ENCODE measurements at places on chromosomes 3 and 15.

GRCh38 chr3:13325892-13326443 lies 94.2 kb downstream of the NUP210 start:
- DNase-seq: no peak

- DNase-seq: no peak
Observed at GRCh38 chr3:30199096-30199759, 407.2 kb upstream of the TGFBR2 start.

GRCh38 chr3:43921056-43921648 lies 230.4 kb downstream of the ABHD5 start:
- no peak for DNase-seq

DNA sequence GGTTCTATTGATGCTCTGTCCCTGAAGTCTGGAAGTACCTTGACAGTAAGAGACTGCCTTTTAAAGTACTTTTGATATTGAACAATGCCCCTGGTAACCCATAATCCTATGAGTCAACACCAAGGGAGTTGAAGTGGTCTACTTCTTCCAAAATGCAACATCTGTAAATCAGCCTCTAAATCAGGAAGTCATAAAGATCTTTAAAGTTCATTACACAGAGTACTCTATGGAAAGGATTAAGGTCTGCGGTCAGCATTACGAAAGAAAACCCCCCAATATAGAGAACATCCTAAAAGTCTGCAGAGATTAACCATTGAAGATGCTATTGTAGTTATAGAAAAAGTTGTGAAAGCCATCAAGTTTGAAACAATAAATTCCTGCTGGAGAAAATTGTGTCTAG lies 52.7 kb upstream of the CMC1 start:
- no peak for DNase-seq

- DNase-seq: no peak
Observed at GRCh38 chr3:116809208-116809607, 99.6 kb downstream of the TUSC7 start.

DNA sequence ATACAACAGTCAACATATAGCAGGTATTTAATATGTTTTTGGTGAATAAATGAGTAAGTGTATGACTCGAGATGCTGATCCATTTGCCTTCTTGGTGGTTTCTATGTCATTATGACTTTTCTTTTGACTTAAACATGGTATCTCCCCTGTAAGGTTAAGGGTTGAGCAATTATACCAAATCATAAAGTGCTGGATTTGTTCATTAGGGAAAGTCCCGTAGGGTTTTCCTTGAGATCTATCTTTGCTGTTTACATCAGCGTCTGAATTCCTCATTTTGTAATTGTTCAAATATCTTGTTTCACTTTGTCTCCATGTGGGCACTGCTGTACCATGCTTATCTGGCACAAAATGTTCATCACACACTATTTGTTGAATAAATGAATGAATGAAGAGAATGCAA lies 562.6 kb downstream of the EDEM1 start:
- DNase-seq: no peak

GRCh38 chr3:65342084-65342683 lies 654.4 kb upstream of the ADAMTS9 start:
- DNase-seq: no peak

- no peak for DNase-seq
Observed at GRCh38 chr3:11535243-11535960, 108.3 kb downstream of the VGLL4 start.

DNA sequence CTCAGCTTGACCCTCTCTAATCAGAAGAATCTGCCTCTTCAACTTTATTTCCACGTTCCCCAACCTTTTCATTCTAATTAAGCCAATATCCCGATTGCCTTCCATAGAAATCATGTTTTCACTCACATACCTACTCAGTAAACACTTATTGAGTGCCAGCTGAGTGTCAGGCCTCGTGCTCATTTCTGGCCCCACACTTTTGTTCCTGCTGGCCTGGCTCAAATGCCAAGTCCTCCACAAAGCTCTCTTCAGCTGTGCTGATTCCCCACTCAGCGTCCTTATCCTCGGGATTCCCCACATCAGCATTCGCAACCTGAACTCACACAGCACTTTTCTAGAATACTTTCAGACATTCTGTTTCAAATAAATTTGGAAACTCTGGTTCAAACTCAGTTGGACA lies 68.9 kb downstream of the THBS1 start:
- DNase-seq: no peak

- DNase-seq: no peak
Observed at GRCh38 chr15:94253742-94254141, 22.4 kb downstream of the MCTP2 start.

GRCh38 chr3:156676768-156677479 lies 2.5 kb downstream of the TIPARP start:
- no peak for DNase-seq

DNA sequence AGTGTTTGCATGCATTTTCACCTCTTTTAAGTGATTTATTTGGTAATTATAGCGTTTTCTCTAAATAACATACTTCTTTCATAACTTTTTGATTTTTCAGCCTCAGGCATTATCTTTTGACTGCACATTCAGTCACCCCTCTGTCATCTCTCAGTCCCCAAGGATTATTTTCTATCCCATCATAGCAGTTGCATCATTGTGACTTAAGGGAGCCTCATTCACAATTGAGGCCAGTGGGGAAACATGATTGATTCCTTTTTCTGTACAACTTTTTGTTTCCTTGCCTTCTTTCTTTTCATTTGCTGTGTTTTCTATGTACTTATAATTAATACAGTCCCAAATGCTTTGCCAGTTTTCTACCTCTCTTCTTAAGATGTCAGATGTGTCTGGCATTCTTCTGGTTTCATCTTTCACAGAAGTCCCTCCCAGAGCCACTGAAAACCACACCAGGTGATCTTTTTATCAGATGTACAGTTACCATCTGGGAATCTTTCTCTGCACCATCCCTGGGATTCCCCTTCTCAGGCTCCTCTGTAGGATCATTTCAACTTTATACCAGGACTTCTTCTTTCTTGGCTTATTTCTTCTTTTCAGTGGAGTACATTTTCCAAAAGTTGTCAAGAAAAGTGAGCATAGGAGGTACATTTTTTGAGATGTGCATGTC lies 151.4 kb downstream of the RAP2B start:
- no peak for DNase-seq

All from brain pericyte (primary cell).